Activated T-cell treated with anti-CD3 and anti-CD28 coated beads, Interleukin-2, amount 50 U/mL, for 1 hour (primary cell): ENCODE measurements at places on chromosomes 16 and 17.

GRCh38 chr17:76148015-76148326 is 6.9 kb upstream of the FOXJ1 start:
- DNase-seq = no peak

- DNase-seq = no peak
Observed at GRCh38 chr16:67006930-67007658, 18.7 kb downstream of the CES4A start.

- no peak for DNase-seq
Observed at GRCh38 chr17:73309727-73310596, 1.8 kb downstream of the CDC42EP4 start.

GRCh38 chr16:27431773-27432532 is 30.0 kb downstream of the IL21R start:
- peak; percentile 25 for DNase-seq

- DNase-seq = no peak
Observed at GRCh38 chr17:33888455-33888854, 366.6 kb upstream of the CCL2 start.

GRCh38 chr16:25135254-25135878 is 23.8 kb downstream of the LCMT1 start:
- DNase-seq = no peak

DNA sequence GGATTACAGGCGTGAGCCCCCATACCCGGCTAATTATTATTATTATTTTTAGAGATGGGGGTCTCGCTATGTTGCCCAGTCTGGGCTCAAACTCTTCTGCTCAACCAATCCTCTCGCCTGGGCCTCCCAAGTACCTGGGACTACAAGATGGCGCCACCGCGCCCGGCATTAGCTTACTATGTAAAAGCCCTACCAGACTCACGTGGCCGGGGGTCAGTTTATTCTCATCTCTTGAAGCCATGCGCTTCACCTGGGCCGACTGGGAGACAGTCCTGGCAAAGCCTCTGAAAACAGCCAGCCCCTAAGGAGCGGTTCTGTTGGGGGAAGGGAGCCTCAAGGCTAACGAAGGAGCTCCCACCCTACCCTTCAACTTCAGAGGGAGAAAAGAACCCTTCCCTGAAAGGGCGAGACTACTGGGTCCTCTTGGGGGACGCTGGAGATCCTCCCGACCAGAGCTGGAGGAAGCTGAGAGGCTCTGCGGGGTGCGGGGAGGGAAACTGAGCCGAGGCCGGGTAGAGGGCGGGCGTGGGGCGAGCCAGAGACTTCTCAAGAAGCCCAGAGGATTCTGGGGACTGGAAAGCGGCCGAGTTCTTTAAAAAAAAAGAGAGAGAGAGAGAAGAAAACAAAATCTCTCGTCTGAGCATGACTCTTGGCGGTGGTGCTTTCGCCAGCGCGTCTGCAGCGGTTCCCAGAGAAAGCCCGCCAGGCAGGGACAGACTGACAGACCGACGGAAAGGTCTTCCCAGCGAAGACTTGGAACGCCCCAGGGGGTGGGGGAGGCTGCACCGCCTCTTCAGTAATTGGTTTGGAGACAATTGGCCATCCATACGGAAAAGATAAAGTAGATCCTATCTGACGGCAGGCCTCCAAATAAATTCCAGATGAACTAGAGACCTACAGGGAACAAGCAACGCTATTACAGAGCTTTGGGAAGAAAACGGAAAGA is 5.6 kb upstream of the TUBG2 start:
- DNase-seq = no peak
